Nephron progenitor cell (in vitro differentiated cells): ENCODE measurements at places on chromosomes 12 and 14.
A peak's percentile ranks its signal among the peaks of the same experiment; 100 is the strongest.

- no peak for DNase-seq
Measured at GRCh38 chr14:70664698-70665447, 23.2 kb downstream of the TTC9 start.

DNA sequence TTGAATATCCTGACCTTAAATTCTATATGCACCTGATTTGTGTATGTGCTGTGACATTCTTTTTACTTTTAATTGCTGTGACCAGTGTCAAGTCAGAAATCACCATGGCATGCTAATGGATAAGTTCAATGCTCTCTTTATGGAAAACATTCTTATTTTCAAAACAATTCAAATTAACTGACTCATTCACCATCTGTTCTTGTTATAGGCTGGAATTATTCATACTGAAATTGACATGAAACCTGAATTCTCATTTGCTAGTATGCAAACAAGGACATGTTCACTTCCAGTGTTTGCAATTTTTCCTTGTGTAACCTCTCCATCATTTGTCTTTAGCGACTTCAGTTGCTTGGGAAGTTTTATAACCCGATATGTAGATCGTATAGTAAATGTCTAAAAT is at the start of gene TAS2R30:
Gene TAS2R30, minus strand, starts transcription at position 340 of the 400 bp plus-strand sequence. CDS start 400 bp downstream, outside the sequence.
- no peak for DNase-seq

- DNase-seq: no peak
Measured at GRCh38 chr14:91964724-91965123, 17.2 kb upstream of the FBLN5 start.

DNA sequence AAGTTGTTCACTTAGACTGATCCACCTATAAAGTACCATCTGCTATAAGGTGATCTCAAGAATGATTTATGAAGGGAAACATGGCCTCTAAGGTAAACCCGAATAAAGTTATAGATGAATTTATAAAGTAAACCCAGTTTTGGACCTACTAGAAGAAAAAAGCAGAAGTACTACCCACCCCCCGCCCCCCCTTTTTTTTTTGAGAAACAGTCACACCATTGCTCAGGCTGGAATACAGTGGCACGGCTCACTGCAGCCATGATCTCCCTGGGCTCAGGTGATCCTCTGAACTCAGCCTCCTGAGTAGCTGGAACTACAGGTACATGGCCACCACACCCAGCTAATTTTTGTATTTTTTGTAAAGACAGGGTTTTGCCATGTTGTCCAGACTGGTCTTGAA is 3.9 kb downstream of the ENTPD5 start:
- DNase-seq: no peak

DNA sequence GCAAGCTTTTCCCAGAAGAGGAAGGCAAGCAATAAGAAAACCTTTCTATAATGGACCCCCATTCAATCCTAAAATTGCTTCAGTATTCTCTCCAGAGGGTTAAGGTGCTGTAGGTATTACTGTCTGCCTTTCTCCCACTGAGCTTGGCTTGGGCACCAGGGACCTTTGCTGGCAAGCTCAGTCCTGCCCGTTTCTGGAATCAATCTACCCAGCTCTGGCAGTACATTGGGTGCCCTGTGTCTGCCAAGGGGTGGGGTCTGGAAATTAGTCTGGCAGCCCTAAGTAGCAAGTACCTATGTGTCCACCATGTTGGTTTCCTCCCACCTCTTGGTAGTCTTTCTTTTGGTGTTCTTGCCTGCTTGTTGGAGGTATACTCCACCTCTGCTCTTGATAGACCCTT is 72.6 kb downstream of the C12orf75 start:
- DNase-seq: no peak

GRCh38 chr12:46843811-46844210 is 18.0 kb upstream of the SLC38A4 start:
- DNase-seq: no peak

- peak; percentile 18 for DNase-seq
Measured at GRCh38 chr12:95646781-95647190, 95.5 kb upstream of the USP44 start.

DNA sequence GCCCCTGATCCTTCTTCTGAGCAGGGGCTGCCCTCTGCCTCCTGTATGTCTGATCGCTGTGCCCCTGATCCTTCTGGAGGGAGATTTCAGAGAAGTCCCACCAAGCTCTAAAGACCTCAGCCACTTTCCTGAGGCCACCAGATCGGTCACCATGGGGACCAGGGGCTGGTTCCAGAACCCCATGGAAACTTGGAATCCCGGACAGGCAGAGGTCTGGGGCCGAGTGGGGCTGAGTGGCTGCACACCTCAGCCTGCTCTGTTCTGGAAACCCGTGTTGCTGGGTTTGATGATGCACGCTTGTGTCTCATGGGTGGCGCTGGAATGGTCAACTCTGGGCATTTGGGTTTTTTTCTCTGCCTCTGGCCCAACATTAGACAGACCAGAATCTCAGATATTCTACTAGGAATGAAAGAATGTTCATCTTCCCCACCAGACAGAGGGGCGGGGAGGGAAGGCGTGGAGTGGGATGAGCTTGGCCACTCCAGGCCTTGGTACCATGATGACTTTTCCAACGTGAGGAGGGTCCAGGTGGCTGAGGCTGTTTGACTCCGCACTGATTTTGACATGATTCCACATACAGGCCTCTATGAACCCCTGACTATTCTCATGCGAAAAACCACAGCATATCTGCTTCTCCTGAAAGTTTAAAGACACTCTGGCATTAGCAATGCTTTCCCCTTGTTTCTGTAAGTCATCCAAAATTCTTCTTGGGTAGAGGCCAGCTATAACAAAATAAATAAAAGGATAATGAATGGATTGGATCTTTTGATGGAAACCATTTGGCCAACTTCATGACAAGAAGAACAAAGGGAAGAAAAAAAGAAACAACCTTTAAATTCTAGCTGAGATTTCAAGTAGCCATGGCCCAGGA is 114.5 kb downstream of the ADGRD1 start:
- no peak for DNase-seq

- DNase-seq: no peak
Measured at GRCh38 chr12:6263931-6264330, 46.6 kb upstream of the PLEKHG6 start.

DNA sequence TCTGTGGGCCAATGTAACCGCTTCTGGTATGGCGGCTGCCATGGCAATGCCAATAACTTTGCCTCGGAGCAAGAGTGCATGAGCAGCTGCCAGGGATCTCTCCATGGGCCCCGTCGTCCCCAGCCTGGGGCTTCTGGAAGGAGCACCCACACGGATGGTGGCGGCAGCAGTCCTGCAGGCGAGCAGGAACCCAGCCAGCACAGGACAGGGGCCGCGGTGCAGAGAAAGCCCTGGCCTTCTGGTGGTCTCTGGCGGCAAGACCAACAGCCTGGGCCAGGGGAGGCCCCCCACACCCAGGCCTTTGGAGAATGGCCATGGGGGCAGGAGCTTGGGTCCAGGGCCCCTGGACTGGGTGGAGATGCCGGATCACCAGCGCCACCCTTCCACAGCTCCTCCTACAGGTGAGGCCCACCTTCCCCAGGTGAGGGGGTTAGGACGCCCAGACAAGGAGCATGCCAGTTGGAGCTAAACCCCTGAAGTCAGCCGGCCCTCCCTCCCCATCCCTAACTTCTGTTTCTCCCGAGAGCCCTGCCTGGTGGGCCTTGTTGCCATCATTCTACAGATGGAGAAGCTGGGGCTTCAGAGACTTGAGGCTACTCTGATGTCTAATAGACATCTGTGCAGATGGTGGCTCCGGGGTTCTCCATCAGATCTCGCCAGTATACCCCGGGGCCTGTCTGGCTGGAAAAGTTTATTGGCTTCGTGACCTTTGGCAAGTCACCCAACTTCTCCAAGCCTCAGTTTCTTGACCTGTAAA is 25.3 kb downstream of the PAPLN start:
- DNase-seq: no peak

- no peak for DNase-seq
Measured at GRCh38 chr12:54882079-54882478, 27.8 kb downstream of the MUCL1 start.

DNA sequence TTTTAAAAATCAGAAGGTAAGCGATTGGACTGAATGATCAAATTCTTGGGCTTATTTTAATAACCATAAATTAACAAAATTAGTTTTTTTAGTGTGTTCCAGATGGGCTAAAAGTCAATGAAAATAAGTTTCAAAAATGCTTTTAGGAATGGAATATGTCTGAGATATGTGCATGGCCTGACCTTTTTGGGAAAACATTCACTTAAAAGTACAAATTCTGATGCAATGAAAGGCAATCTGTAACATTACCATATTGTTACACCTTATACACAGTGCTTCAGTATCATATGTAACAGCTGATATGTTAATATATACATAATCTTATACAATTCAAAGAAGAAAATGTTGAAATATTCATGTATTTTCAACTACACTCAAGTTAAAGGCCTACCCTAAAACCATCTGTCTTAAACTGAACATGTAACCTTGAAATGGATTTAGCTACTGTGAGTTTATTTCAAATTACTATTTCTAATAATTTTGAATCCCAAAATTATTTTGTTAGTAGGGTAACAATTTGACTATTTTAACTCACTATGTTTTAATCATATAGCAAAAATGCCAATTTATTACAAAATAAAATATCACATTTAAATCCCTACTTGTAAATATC is 84.8 kb downstream of the EEA1 start:
- DNase-seq: no peak

- DNase-seq: no peak
Measured at GRCh38 chr14:105064001-105064400, 1.2 kb downstream of the GPR132 start.

DNA sequence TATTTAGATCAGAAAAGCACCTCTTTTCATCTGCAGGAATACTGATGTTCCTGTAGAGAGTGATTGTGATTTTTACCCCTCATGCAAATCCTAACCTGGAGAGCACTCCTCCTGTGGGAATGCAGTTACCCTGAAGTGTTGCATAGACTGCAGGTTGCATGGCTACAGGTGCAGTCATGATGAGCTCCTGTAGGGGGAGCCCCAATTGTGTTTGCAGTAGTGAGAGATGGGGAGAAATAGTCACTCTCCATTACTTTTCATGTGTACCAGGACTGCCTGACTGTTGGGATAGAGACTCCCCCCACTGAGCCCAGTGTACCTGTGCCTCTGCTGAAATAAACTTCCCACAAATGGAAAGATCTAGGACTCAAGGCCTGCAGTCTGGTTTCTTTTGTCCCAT is 1086.5 kb downstream of the SLC6A15 start:
- peak; percentile 60 for DNase-seq

DNA sequence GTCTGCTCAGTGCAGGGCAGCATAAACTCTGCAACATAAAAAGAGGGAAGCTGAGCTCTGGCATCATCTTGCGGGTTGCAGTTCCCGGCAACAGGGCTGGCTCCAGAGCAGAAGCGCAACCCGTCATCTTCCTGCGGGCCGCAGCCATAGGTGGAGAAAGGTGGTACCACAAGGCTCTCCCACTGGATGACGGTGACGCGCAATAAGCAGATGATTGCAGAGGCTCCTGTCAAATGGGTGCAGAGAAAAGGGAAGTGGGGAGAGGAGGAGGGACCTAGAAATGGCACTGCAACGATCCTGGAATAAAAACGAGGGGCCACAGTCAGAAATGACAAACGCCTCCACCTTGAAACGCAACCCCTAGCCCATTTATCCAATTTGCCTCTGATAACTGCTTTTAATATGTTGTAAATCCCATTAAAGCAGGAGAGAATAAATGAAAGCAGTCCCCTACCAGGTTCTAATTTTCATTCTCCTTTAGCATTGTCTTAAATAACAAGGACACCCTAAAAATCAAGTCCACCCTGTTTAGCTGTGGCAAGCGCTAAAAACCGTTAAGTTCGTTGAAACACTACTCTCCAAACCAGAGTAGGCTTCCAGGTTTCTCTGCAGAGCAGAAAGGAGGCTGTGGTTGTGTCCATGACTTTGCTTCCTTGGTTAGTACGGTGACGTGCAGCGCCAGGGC is 30.9 kb upstream of the TUBA1C start:
- DNase-seq: no peak

DNA sequence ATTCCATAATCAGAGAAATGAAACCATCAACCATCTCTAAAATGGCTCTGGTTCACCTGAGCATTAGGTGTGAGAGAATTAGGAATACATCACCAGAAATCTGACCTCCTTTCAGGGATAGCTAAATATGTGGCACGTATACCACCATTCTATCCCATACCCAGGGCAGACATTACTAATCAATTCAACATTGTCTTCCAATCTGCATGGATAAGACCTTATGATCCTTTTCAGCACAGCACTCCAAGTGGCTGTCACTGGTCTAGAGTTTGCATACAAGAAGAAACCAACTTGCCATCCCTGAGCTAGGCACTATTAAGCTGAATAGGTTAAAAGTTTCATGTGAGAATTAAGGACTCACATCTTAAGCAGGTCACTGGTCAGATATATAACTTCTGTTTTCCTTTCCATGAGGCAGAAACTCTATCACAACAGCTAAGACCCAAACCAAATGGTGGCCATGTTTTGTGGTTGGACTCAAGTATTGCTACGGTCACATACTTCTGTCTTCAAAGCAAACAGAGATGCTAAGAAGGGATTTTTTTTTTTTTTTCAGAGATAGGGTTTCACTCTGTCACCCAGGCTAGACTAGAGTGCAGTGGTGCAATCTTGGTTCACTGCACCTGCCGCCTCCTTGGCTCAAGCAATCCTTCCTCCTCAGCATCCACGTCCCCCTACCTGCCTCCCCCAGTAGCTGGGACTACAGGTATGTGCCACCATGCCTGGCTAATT is 249.0 kb downstream of the DPF3 start:
- no peak for DNase-seq

DNA sequence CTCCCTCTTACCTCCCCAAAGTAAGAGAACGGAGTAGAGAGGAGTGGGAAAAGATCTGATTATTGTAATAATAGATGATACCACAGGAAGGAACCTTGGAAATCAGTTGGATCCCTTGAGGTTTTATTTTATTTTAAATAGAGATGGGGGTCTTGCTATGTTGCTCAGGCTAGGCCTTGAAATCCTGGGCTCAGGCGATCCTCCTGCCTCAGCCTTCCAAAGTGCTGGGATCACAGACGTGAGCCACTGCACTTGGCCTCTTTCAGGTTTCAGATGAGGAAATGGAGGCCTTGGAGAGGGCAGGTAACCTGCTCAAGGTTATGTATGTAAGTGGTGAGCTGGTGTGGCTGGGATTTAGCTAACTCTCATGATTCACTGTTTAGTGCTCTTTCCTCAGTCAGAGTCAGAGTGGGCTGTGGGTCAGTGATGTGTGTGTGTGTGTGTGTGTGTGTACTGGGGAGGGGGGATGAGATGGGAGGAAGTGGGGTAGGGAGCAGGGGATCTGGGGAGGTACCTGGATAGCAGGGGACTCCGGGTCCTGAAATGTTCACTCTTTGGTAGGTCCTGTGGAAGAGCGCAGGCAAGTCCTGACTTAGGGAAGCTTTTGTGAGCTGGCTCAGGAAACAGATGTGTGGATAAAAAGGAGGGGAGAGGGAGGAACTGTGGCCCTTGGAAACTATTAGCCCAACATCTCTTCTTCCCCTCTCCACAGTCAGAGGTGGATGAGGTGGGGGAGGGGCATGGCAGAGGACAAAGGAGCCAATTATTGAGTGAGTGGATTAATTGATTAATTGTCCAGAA is 4.7 kb upstream of the CISTR start:
- no peak for DNase-seq

GRCh38 chr12:108173160-108173559 is 44.1 kb downstream of the WSCD2 start:
- DNase-seq: no peak
